Tibial nerve (tissue), 4 donors: ENCODE measurements at places on chromosomes 3 and 15. TPM values are rescaled to one million over a fixed set of nuclear protein-coding genes. Genes with fewer than 3 reads are reported as not detected.

Gene RASGRP1
- 2.1 TPM for total RNA-seq

Gene KLF15
- total RNA-seq = 170 TPM

Gene GOLGA8G
- not detected for total RNA-seq

Gene CDHR4
- total RNA-seq = 1.4 TPM

- H3K4me3 ChIP-seq = no peak overlapping the region
- no peaks in the 10 kb centered on the region for H3K4me1 ChIP-seq
- no peaks in the 10 kb centered on the region for H3K36me3 ChIP-seq
- DNase-seq = no peak
Observed at GRCh38 chr15:52440414-52440813, 88.3 kb downstream of the MYO5A start.

DNA sequence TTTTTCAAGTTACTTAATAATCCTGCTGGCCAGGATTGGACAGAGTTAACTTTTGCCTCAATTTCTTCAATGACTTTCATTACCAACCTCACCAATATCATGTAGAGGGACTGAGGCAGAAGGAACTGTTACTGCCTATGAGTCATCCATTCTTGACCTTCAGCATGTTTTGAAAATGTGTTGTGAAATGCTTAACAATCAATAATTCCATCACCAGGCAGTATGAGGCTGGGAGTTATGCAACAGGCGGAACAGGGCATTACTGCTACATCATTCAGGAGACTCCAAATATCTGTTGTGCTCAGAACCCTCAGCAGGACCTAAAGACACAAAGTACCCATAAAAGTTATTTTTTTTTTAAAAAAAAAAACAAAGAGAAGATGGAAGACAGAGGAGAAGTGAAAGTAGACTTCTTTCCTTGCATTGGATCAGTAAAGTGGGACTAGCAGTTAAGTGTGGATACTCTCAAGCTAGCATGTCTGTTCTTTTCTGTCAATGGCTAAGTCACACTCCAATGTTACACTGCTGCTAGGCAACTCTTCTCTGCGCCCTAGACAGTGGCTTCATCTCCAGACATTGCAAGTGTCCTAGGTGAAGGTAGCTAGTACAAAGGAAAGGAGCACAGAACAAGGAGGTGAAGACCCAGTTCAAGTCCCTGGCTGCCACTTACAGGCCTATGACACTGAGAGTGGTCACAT lies 184.9 kb upstream of the LPP start:
- H3K4me3 ChIP-seq = no peak overlapping the region
- H3K27ac ChIP-seq = no peak overlapping the region
- no peak for DNase-seq
- H3K36me3 ChIP-seq = no peaks in the 10 kb centered on the region

DNA sequence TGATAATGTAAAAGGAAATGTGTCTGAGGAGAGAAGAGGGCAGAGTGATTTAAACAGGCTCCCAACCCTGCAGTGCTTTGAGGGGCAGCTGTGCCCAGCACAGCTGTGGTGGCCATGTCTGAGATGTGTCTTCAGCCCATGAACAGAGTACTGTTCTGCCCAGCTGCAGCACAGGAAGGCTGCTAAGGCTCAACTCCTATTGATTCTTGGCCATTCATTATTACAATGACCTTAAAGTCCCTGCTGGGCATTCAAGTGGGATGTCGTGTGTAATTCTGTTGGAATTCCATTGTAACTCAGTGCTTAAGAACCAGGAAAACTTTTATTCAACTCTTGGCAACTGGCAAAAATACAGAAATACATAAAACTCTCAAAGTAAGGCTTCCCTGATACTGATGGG lies 229.3 kb downstream of the MCTP2 start:
- DNase-seq = no peak
- H3K4me3 ChIP-seq = no peak overlapping the region
- H3K27me3 ChIP-seq = no peaks in the 10 kb centered on the region
- no peak overlapping the region for H3K27ac ChIP-seq

GRCh38 chr3:56621681-56622080 lies 61.4 kb downstream of the TASOR start:
- no peaks in the 10 kb centered on the region for H3K4me1 ChIP-seq
- H3K4me3 ChIP-seq = no peak overlapping the region
- H3K27me3 ChIP-seq = no peaks in the 10 kb centered on the region
- H3K27ac ChIP-seq = no peak overlapping the region
- DNase-seq = no peak

- no peak overlapping the region for H3K4me3 ChIP-seq
- H3K36me3 ChIP-seq = no peaks in the 10 kb centered on the region
- no peaks in the 10 kb centered on the region for H3K27me3 ChIP-seq
- H3K27ac ChIP-seq = no peak overlapping the region
Observed at GRCh38 chr3:99242271-99242670, 340.8 kb upstream of the DCBLD2 start.

- H3K4me1 ChIP-seq = peaks cover 26% of the 10 kb centered on the region
- DNase-seq = peak; percentile 63
- H3K27ac ChIP-seq = peak overlapping the region; percentile 39
- no peaks in the 10 kb centered on the region for H3K36me3 ChIP-seq
- peak overlapping the region; percentile 20 for H3K4me3 ChIP-seq
Observed at GRCh38 chr15:100902436-100903167, 16.6 kb upstream of the LRRK1 start.

- no peaks in the 10 kb centered on the region for H3K36me3 ChIP-seq
- H3K4me3 ChIP-seq = no peak overlapping the region
- no peaks in the 10 kb centered on the region for H3K4me1 ChIP-seq
- DNase-seq = no peak
Observed at GRCh38 chr3:188558343-188559071, 404.6 kb downstream of the LPP start.

DNA sequence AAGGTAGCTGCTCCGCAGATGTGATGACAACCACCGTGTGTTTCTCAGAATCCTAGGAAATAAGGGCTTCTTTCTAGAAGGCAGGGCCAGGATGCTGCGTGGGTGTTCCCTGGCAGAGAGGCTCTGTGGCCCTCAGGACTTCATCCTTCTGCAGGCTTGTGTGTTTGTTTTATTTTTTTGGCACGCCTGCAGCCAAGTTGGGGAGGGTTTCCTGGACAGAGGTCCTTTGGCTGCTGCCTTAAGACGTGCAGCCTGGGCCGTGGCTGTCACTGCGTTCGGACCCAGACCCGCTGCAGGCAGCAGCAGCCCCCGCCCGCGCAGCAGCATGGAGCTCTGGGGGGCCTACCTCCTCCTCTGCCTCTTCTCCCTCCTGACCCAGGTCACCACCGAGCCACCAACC lies at the start of gene CLEC3B:
Gene CLEC3B (plus strand): TSS at position 266 of the 400 bp plus-strand sequence. CDS start 60 bp downstream, at position 326.
- peaks cover 18% of the 10 kb centered on the region for H3K4me1 ChIP-seq
- no peaks in the 10 kb centered on the region for H3K27me3 ChIP-seq
- H3K27ac ChIP-seq = peak within 1 kb of the TSS; percentile 82
- no peak for DNase-seq
- no peaks in the 10 kb centered on the region for H3K36me3 ChIP-seq
- peak within 1 kb of the TSS; percentile 48 for H3K4me3 ChIP-seq

DNA sequence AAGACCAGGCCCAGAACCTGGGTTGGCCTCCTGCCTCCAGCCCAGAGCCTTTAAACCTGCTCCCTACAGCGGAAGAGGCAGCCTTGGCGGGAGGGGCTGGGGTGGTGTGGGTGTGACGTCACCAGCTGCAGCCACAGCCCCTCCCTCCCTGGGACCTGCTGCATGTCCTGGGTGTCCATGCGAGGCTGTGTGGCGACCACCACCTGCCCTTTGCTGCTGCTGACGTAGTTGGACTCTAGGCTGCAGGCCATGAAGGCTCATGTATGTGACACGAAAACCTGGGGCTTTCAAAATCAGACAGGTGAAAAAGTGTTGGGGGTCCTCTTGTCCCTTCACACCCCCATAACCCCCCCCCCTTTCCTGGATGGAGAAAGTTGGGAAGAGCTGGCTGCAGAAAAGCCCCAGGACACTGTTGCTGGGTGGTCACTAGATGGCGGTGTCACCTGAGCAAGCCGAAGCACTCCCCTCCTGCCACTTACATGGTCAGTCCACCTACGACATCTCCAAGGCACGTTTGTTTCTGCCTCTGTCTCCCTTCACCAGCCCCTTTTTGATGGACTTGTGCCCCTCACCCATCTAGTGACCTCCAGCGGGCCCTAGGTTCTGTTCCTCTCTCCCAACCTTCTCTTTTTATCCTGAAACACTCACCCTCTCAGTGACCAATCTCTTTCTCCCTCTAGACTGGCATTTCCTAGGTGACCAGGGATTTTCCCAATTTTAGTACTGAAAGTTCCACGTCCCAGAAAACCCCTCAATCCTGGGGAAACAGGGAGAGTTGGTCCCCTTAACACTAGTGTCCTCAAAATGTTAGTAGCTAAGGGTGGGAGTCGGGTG lies 35.2 kb downstream of the SLC6A20 start:
- H3K27me3 ChIP-seq = no peaks in the 10 kb centered on the region
- peaks cover 20% of the 10 kb centered on the region for H3K4me1 ChIP-seq
- H3K27ac ChIP-seq = no peak overlapping the region
- H3K36me3 ChIP-seq = no peaks in the 10 kb centered on the region
- H3K4me3 ChIP-seq = no peak overlapping the region

- H3K4me3 ChIP-seq = no peak overlapping the region
- H3K27ac ChIP-seq = no peak overlapping the region
- H3K36me3 ChIP-seq = no peaks in the 10 kb centered on the region
Observed at GRCh38 chr3:106628407-106628806, 748.8 kb upstream of the CCDC54 start.

- DNase-seq = no peak
- H3K36me3 ChIP-seq = no peaks in the 10 kb centered on the region
- no peak overlapping the region for H3K27ac ChIP-seq
- H3K4me3 ChIP-seq = no peak overlapping the region
Observed at GRCh38 chr3:53080612-53081205, 34.8 kb upstream of the SFMBT1 start.

DNA sequence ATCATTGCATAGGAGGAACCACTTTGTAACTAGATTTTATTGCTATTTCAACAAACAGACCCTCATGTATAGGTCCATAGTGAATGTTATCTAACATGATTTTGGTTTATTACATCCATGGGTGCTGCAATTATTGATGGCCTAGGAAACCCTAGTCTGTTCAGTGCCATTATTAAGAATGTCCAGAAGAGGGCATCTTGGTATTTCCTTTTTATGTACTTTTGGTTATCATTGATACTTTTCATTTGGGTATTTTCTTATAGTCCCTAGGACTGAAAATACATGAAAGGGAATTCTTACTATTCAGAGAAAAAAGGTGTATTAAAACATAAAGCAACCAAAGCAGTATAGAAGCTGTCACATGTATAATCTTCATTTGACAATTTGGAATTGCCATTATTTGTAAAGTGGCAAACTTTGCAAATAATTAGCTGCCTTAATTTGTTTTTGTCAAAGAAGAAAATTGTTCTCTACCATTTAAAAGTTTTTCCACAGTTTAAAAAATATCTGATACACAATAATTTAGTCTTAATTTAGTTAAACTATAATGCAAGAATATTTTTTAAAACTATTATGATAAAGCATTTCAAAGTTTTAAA lies 48.7 kb downstream of the CNOT10 start:
- H3K4me1 ChIP-seq = no peaks in the 10 kb centered on the region
- DNase-seq = no peak
- H3K27ac ChIP-seq = no peak overlapping the region
- H3K4me3 ChIP-seq = no peak overlapping the region
- H3K36me3 ChIP-seq = peaks cover 61% of the 10 kb centered on the region
- H3K27me3 ChIP-seq = no peaks in the 10 kb centered on the region

DNA sequence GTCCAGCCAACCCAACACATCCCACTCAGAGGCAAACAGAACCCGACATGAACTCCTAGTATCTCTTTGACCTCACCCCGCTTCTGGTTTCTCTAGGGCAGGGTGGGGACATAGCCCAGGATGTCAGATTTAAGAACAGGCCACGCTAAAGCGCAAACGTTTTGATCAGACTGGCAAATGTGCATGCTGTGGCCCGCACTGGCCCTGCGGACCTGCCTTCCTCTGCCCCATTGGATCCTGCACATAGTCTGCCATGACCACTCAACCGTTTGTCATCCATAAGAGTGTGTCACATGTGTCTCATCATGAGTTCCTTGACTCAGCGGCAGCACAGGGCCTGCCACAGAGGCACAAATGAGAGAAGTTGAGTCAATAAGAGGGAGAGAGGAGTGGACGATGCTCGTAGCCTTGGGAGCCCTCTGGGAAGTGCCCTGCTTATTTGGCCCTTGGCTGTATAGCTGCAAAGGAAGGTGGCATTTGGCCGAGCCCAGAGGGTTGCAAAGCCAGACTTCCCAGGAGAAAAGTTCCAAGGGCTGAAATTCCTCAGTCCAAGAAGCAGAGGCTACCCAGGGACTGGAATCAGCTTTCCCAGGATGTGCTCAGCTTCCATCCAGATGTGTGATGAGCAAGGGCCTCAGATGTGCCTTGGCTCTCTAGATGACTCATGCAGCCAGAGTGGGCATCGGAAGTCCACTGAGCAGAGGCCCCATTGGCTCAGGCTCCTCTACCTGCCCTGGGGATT lies 55.5 kb upstream of the SLCO2A1 start:
- no peaks in the 10 kb centered on the region for H3K4me1 ChIP-seq
- H3K27ac ChIP-seq = no peak overlapping the region
- no peak overlapping the region for H3K4me3 ChIP-seq

- H3K4me1 ChIP-seq = peaks cover 28% of the 10 kb centered on the region
- peak overlapping the region; percentile 54 for H3K27ac ChIP-seq
- no peaks in the 10 kb centered on the region for H3K36me3 ChIP-seq
- no peak overlapping the region for H3K4me3 ChIP-seq
Observed at GRCh38 chr3:4751502-4752101, 227.6 kb upstream of the BHLHE40 start.

DNA sequence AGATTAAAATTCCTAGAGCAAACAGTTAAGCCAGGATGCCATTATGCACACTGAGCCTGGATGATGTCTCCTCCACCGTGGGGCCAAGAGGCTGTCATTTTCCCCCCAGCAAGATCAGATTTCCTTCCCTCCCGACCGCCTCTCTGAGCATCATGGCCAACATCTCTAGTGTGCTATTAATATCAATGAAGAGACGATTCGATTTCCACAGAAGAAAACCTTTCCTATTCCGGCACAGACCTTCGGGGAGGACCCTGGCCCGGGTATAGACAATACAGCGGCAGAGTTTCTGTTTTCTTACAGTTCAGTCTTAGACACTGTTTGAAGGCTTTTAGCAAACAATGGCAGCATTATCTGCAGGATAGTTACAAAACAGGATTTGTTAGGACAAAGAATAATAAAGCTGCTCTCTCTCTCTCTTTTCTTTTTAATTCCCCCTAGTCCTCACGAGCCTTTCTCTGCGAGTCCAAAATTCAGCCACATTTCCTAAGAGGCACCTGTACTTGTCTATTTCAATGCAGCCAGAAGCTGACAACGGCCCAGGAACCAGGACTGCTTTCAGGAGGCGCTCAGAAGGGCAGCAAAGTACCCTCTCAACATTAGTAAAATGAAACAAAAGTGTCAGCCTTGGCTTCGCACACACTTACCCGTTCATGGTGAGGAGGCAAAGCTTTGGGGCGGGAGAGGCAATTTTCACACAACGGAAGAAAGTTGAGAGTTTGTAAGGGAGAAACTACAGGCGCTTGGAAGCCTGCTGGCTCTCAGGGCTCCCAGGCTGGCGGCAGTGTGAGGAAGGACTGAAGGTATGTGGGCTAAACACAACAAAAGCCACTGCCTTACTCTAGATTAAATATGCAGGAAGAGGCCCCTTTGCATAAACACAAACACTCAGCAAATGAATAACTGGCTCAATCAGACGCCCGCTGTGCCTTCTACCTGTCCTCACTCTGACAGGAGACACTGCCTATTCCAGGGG lies 278.0 kb downstream of the FOXP1 start:
- H3K27me3 ChIP-seq = no peaks in the 10 kb centered on the region
- peak overlapping the region; percentile 49 for H3K27ac ChIP-seq
- H3K4me3 ChIP-seq = peak overlapping the region; percentile 5
- H3K4me1 ChIP-seq = no peaks in the 10 kb centered on the region

- no peak overlapping the region for H3K27ac ChIP-seq
- H3K36me3 ChIP-seq = no peaks in the 10 kb centered on the region
- H3K27me3 ChIP-seq = no peaks in the 10 kb centered on the region
- no peaks in the 10 kb centered on the region for H3K4me1 ChIP-seq
- no peak for DNase-seq
Observed at GRCh38 chr3:189344996-189345395, 173.2 kb downstream of the TPRG1 start.
